Left ventricle myocardium inferior (tissue), 1 donor: ENCODE measurements at places on chromosomes 7 and 10.

DNA sequence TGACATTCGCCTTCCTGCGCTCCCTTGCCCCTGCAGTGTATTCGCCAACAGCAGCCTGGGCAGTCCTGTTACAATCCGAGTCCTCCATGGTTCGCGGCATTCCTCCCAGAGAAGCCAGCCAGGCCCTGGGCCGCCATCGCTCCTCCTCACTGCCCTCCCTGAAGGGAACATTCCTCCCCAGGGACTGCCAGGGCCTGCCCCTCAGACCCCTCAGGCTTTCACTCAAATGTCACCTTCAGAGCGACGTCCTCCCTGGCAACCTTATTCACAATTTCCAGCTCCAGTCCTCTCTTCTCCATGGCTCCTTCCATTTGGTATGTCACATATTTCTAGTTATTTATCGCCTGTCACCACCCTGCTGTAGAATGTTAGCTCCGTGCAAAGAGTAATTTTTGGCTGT, 17.4 kb downstream of the ADAMTS14 start:
- no peak overlapping the region for H3K4me3 ChIP-seq
- H3K27ac ChIP-seq, result no peak overlapping the region
- H3K4me1 ChIP-seq, result peaks cover 6% of the 10 kb centered on the region
- no peaks in the 10 kb centered on the region for H3K27me3 ChIP-seq
- H3K36me3 ChIP-seq, result no peaks in the 10 kb centered on the region

GRCh38 chr7:95776561-95777185, 4.3 kb downstream of the DYNC1I1 start:
- no peak overlapping the region for H3K4me3 ChIP-seq
- H3K4me1 ChIP-seq, result peaks cover 47% of the 10 kb centered on the region
- H3K27ac ChIP-seq, result no peak overlapping the region
- peaks cover 9% of the 10 kb centered on the region for H3K27me3 ChIP-seq

DNA sequence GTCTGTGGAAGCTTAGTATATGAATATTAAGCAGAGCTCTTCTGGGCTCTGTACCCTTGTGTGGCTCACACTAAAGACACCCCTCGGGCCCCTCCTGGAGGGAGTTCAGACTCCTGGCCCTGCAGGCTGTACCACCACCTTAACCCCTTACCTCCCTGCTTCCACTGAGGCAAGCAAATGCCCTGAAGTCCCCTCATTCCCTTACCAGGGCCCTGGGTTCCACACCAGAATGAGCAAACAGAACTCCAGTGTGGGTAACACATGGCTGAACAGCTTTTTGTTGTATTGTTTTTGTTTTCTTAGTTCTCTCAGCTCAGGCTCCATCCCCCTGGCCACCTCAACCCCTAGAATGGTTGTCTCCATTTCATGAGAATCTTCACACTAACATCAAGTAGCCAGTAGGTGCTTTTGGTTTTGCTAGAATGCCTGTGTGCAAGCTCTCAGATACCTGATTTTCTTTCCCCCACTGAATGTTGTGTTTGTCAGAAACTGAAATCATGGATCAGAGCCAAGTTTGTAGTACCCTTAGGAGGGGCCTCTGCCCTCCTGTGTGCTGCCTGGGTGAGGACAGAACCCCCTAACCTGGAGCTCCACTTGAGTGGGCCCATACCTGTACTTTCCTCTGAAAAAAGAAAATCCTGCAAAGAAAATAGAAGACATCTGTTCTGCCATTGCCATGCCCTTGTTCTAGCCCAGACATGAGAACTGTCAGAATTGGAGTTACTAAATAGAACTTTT, 2.8 kb upstream of the WAPL start:
- no peaks in the 10 kb centered on the region for H3K36me3 ChIP-seq
- H3K4me1 ChIP-seq, result peaks cover 74% of the 10 kb centered on the region
- DNase-seq, result no peak
- no peak overlapping the region for H3K27ac ChIP-seq
- H3K27me3 ChIP-seq, result no peaks in the 10 kb centered on the region

DNA sequence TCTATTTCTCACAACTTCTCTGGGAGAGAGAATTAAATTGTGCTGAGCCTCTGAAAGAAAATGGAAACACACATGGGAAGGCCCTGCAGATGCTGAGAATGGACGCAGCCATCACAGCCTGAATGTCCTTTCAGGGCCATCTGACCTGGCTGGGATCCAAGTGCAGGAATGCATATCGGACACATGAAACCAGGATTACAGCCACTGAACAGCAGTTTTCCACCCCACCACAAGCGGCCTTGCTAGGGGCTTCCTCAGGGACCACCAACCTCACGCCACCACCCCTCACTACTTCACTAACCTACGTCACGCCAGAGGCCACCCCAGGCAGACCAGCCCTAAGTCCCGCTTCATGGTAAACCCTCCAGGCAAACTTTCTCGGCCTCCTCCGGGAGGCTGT, 103.3 kb downstream of the DIP2C start:
- H3K27ac ChIP-seq, result no peak overlapping the region
- H3K4me3 ChIP-seq, result no peak overlapping the region
- H3K36me3 ChIP-seq, result no peaks in the 10 kb centered on the region
